ENCODE measurements at places on chromosomes 1 and 21.
A peak's percentile ranks its signal among the peaks of the same experiment; 100 is the strongest.

GRCh38 chr1:206590025-206590758 lies 22.1 kb downstream of the EIF2D start:
- no peak for DNase-seq

GRCh38 chr1:240308096-240308495 lies 216.4 kb downstream of the FMN2 start:
- DNase-seq: no peak

DNA sequence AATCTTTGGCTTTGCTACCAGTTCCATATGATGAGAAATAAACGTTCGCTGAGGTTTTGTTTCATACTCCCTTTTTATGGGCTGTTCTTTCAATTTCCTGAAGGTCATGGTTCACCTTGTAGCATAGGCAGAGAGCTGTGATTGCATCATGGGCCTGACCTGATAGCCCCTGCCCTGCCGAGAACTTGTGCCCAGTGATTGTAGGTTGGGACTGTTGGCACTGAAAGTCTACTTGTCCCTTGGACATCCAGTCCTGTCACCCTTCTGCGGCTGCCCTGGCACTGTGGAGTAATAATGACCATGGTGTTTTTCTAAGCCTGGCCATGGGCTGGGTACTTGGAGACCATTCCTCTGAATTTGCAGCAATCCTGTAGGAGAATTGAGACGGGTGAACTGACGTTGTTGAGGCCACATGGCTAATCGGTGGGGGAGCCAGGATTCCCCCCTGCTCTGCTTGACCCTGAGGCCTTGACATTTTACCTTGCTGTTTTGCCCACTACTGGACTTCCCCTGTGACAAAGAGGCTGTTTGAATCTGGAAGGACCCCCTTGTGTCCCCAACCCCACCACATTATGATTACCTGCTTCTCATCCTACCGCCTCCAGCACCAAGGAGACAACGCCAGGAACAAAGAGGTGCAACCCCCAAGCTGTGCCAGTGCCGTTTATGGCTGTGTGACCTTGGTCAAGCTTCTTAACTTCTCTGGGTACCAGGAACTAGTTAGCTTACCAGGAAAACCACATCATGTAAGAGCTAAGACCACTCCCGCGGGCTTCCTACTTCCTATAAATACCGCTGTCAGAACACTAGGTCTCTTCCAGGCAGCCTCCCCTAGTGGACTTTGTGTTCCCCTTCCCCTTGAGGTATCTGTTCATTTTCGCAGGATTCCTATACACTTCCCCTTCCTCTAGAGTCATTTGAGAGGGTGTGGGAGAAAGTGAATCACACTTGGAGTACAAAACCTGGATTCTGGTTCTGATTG lies 23.4 kb downstream of the SESN2 start:
- DNase-seq: no peak

GRCh38 chr1:70685300-70686286 lies 274.5 kb downstream of the CTH start:
- DNase-seq: peak; percentile 30

DNA sequence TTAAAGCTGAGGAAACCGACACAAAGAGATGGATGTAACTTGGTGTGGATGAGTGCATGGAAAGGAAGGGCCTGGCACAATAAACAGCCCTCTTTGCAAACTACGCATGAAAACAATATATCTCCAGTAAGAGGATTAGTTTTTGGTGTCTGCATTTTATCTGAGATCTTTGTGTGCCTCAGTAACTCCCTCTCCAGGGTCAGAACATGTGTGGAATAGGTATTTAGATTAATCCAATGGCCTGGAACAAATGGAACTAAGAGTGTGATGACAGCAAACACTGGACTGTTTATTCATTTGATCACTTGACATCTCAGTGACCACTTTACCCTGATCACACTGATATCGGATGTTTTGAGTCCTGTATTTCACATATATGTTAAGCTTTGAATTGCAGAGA lies 45.3 kb downstream of the AKNAD1 start:
- no peak for DNase-seq

GRCh38 chr1:245987219-245987545 lies 519.9 kb downstream of the SMYD3 start:
- DNase-seq: no peak

DNA sequence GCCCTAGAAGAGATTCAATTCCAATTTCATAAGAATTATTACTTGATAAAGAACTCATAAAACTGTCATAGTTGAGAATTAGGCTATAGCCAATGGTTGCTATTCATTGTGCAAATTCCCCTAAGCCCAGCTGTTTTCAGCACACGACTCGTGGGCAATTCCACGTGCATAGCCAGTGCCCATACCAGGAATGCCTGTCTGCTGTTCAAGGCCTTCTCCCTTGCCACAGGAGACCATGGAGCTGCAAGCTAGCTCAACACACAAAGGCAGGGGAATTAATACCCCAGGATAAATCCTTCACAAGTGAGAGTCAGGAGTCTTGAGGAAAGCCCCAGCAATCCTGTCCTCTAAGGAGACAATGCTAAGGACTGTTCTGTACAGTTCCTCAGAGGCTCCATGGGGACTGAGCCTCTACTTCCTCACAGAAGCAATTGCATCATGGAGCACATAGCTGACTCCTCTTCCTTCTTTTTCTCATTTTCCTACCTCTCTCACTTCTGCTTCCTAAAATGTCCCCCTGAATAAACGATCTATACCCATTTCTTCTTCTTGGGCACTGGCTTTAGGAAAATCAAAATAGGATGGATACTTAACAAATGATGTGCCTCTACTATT lies 19.1 kb upstream of the CHRM3 start:
- DNase-seq: no peak

DNA sequence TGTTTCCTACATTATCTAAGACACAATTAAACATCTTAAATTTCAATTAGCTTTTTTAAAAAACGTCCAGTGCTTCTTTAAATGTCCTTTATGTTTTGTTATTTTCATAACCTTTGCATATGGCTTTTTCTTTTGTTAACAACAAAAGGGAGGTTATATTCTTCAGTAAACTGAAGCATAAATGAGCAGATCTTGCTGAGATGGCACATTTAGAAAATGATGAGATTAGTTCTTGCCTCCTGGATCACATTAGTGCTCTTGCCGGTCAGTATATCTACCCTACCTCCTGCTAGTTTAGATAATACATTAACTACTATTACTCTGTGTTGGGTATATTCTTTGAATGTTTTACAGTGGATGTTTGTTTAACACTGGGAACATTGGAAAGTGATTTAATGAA lies 126.1 kb downstream of the DISP1 start:
- DNase-seq: no peak

GRCh38 chr1:202135221-202135721 lies 9.3 kb downstream of the ARL8A start:
- DNase-seq: no peak

GRCh38 chr1:41348394-41348793 lies 12.8 kb upstream of the FOXO6 start:
- peak; percentile 28 for DNase-seq

DNA sequence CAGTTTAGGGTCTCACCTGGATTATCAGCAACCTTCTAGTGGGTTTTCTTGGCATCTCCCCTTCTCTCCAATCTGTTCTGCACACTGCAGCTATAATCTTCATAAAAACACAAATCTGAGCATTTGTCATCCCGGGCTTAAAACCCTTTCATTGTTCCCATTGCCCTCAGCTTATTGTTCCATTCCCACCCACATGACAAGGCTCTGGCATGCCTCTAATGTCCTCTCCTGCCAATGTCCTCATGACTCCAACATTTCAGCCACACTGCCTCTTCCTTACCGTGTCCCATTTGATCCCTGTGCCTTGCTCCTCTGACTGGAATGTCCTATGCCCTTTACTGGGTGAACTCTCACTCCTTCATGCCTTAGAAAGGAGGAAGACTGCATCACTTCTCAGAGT lies 7.5 kb upstream of the DPH2 start:
- no peak for DNase-seq

DNA sequence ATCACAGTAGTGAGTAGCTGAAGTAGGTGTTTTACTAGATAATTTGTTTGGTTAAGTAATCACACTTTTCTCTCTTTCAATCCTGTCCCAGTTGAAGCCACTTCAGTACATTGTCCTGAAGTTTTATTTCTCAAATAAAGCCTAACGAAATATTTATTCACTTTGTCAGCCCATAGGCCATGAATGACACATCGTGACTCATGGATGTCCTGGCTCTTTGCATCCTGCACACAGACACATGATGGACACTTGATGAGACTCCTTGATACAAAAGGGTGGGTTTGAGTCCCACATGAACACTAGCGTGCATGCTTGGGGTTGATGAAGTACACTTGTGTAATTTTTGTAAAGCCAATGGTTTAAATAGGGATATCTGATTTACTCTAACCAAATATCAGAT lies 22.7 kb upstream of the LAMC2 start:
- DNase-seq: peak; percentile 87

- no peak for DNase-seq
Observed at GRCh38 chr1:91564888-91565701, 64.4 kb downstream of the CDC7 start.

- no peak for DNase-seq
Observed at GRCh38 chr1:222288053-222288452, 259.9 kb downstream of the HHIPL2 start.

- peak; percentile 28 for DNase-seq
Observed at GRCh38 chr1:7402548-7402850, 368.6 kb upstream of the VAMP3 start.

- DNase-seq: no peak
Observed at GRCh38 chr21:44531606-44532564, 8.1 kb downstream of the KRTAP10-1 start.

DNA sequence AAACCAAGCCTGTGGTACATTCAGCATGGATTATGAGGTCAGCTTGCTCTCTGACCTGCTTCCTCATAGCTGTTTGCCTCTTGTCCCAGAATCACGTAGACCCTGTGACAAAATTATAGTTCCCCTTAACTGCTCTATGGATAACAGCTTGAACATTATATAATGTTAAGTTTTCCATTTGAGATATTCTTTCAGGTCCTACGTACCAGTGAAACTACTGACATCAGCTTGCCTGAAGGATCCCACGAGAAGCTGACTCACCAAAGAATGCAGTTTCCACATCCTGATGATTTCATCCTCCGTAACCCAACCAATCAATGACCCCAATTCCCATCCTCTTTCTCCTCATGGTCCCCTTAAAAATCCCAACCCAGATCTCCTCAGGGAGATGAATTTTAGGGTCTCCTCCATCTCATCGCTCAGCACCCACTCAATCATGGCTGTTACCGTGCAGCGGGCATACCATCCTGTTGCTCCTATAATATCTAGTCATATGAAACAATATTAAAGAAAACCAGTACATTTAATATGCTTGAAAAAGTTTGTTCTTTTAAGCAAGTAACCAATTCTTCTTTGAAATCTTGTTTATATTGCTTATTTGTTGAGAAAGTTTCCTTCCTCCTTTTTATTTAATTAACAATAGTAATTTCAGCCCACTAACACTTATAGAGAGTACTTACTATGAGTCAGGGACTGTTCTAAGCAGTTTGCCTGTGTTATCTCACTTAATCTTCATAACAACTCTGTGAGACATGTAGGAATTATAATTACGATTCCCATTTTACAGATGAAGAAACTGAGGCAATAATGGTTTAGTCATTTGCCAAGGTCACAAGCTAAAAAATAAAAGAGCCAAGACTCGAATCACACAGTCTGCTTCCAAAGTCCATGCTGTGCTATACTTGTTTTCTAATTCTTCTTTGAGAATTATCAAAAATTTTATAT lies 27.4 kb downstream of the CHML start:
- DNase-seq: no peak

DNA sequence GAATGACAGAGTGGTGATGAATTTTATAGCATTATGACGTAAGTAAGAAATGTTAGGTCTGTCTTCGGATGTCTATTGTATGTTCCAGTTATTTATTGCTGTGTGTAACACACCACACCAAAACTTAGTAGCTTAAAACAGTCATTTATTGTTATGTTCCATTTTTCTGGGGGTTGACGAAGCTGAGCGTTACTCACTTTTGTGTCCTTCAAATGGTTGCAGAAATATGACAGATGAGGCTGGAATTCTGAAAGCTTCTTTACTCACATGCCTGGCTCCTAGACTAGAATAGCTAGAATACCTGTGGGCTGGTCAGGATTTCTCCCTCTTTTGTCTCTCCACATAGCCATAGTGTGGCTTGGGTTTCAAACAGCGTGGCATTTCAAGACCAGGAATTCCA lies 62.1 kb upstream of the S1PR1 start:
- DNase-seq: peak; percentile 82

- DNase-seq: no peak
Observed at GRCh38 chr1:115547696-115548095, 94.1 kb upstream of the VANGL1 start.

GRCh38 chr1:153431427-153431826 lies 15.1 kb downstream of the S100A7A start:
- DNase-seq: no peak

GRCh38 chr1:209911746-209912145 lies 26.3 kb upstream of the SYT14 start:
- no peak for DNase-seq

DNA sequence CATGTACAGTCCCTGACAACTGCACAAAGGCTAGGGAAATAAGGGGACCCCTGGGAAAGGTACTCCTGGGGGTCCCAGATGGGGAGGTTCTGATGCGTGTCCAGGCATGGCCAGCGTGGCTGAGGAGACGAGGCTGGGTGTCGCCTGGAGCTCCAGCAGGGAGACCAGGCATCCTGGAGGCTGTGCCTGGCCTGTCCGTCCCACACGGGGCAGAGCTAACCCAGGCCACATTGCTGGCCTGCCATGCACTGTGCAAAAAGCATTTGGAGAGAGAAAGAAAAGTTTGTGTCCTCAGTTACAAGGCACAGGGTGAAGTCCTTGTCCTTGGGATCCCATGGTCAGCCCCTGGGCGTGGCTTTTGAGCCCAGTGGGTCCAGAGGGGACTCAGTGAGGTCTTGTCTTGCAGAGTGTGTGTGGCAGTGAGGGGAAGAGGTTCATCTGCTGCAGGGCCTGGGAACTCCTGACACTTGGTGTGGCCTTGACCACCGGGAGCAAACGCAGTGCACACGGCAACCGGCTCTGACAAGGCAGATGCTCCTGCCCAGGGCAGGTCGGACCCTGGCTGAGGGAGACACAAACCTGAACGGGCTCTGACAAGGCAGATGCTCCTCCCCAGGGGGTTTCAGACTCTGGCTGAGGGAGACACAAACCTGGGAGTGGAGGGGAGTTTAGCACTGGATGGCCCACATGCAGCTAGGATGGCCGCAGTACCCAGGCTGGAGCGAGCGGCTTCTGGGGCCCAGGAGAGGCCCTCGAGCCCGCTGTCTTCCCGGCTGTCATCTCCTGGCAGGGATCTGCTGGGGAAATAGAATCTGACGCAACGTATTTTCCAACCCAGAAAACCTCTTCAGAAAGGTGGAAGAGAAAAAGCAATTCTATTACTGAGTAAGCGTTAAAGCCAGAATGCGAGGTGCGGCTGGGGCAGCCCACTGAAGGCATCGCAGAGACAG lies 37.3 kb upstream of the COL18A1 start:
- no peak for DNase-seq

- no peak for DNase-seq
Observed at GRCh38 chr1:165168467-165168866, 188.0 kb downstream of the LMX1A start.
